ENCODE measurements at places on chromosomes 5 and 9. TPM values are rescaled to one million over a fixed set of nuclear protein-coding genes. Genes with fewer than 3 reads are reported as not detected.

The TAF1L gene
- 0.03 TPM for total RNA-seq

The COL5A1 gene
- total RNA-seq, result 357 TPM

The C5orf34 gene
- 2.2 TPM for total RNA-seq

The PRUNE2 gene
- total RNA-seq, result 7.3 TPM

The CDH9 gene
- not detected for total RNA-seq

The IFNA2 gene
- total RNA-seq, result not detected
